Testis (tissue), 5 donors: ENCODE measurements at places on chromosomes 16 and 17. TPM values are rescaled to one million over a fixed set of nuclear protein-coding genes. Genes with fewer than 3 reads are reported as not detected.

Gene TPSB2
- total RNA-seq, result 10.8 TPM

Gene NXPH3
- total RNA-seq, result 4.1 TPM

Gene LITAFD
- total RNA-seq, result 3.8 TPM

Gene TMEM204
- total RNA-seq, result 19.4 TPM

Gene ASPA
- 5.0 TPM for total RNA-seq

Gene CCL15
- not detected for total RNA-seq

Gene TNFRSF13B
- total RNA-seq, result not detected

Gene TP53TG3
- 25.7 TPM for total RNA-seq

Gene MEFV
- 5.7 TPM for total RNA-seq

- DNase-seq, result peak; percentile 70
- no peaks in the 10 kb centered on the region for H3K4me1 ChIP-seq
- H3K27ac ChIP-seq, result no peak overlapping the region
- H3K4me3 ChIP-seq, result no peak overlapping the region
- H3K36me3 ChIP-seq, result no peaks in the 10 kb centered on the region
- no peaks in the 10 kb centered on the region for H3K27me3 ChIP-seq
Observed at GRCh38 chr16:82761236-82761635, 134.5 kb downstream of the CDH13 start.

DNA sequence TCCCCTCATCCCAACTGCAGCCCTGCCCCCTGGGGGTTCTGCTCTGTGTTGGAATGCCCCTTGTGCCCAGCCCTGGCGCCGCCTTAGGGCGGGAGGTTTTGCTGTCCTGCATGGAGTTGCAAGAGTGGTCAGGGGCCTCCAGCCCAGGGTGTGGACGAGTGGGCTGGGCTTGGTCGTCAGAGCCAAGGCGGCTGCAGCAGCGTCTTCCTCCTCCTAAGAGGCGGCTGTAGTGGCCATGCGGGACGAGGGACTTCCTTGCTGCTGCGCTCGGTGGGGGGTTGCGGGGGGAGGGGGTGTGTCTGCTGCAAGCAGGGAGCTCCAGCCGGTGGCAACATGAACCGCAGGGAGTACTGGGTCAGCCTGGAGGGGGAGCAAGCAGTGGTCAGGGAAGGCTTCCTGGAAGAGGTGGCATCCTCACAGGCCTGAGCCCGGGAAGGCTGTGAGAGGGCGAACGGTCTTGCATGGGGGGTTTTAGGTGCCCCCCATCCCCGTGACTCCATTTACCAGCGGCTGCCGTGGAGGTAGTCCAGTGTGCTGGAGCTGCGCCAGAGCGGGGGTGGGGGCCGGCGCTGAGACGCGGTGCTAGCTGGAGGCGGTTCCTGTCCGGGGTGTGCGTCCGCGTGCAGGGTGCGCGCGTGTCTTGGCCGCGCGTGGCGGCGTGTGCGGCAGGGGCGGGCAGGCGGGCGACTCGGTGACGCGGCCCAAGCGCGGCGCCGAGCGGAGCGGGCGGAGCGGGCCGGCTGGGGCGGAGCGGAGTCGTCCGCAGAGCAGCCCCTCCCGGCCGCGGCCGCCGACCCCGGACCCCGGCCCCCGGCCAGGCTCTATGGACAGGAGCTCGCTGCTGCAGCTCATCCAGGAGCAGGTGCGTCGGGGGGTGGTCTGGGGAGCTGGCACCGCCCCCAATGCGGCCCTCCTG lies at the start of gene RHBDL1:
RHBDL1 (plus strand) TSS at position 704 of the 916 bp plus-strand sequence; CDS start at position 824, 120 bp downstream.
- no peak for DNase-seq
- H3K36me3 ChIP-seq, result no peaks in the 10 kb centered on the region
- H3K4me3 ChIP-seq, result no peak within 1 kb of the TSS
- no peaks in the 10 kb centered on the region for H3K27me3 ChIP-seq

- H3K4me3 ChIP-seq, result no peak overlapping the region
- H3K4me1 ChIP-seq, result peaks cover 5% of the 10 kb centered on the region
- H3K27ac ChIP-seq, result no peak overlapping the region
- no peak for DNase-seq
Observed at GRCh38 chr17:78676412-78677302, 99.5 kb upstream of the DNAH17 start.

DNA sequence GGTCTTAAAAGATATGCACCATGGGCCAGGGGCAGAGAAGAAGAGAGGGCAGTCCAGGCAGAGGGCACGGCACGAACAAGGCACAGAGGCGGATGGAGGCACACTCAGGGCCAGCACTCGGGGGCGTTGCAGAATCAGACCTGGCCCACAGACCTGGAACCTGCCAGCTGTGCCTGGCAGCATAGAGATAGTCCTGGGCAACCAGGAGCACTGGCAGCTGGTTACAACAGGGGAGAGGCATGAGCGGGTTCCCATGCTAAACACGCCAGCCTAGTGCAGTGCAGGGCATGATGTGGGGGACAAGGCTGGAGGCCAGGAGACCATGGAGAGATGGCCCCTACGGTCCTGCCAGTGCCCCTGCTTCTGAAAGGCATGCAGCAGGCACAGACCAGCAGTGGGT lies 56.9 kb upstream of the RBFOX3 start:
- no peak for DNase-seq
- no peak overlapping the region for H3K4me3 ChIP-seq
- H3K27ac ChIP-seq, result no peak overlapping the region

- no peak overlapping the region for H3K27ac ChIP-seq
- H3K4me3 ChIP-seq, result no peak overlapping the region
- peak; percentile 50 for DNase-seq
- H3K36me3 ChIP-seq, result no peaks in the 10 kb centered on the region
Observed at GRCh38 chr16:21156767-21157467, 1.6 kb upstream of the LDAF1 start.

GRCh38 chr16:75011634-75012307 lies 12.9 kb downstream of the ZNRF1 start:
- no peak overlapping the region for H3K4me3 ChIP-seq
- no peaks in the 10 kb centered on the region for H3K36me3 ChIP-seq
- no peaks in the 10 kb centered on the region for H3K27me3 ChIP-seq
- DNase-seq, result peak; percentile 24
- peaks cover 29% of the 10 kb centered on the region for H3K4me1 ChIP-seq
- H3K27ac ChIP-seq, result peak overlapping the region; percentile 4

- no peak for DNase-seq
- H3K36me3 ChIP-seq, result no peaks in the 10 kb centered on the region
- no peak overlapping the region for H3K4me3 ChIP-seq
- no peaks in the 10 kb centered on the region for H3K4me1 ChIP-seq
- H3K27ac ChIP-seq, result no peak overlapping the region
- H3K27me3 ChIP-seq, result no peaks in the 10 kb centered on the region
Observed at GRCh38 chr17:6547336-6547735, 9.0 kb downstream of the PITPNM3 start.

GRCh38 chr17:27207073-27207513 lies 86.8 kb upstream of the WSB1 start:
- no peak for DNase-seq
- H3K27ac ChIP-seq, result no peak overlapping the region
- no peaks in the 10 kb centered on the region for H3K27me3 ChIP-seq
- no peaks in the 10 kb centered on the region for H3K36me3 ChIP-seq

GRCh38 chr17:29575511-29576213 lies 7.2 kb downstream of the TP53I13 start:
- no peak overlapping the region for H3K4me3 ChIP-seq
- no peaks in the 10 kb centered on the region for H3K27me3 ChIP-seq
- no peak for DNase-seq
- H3K36me3 ChIP-seq, result no peaks in the 10 kb centered on the region

- H3K4me3 ChIP-seq, result no peak overlapping the region
- H3K27me3 ChIP-seq, result no peaks in the 10 kb centered on the region
- no peaks in the 10 kb centered on the region for H3K36me3 ChIP-seq
- no peaks in the 10 kb centered on the region for H3K4me1 ChIP-seq
Observed at GRCh38 chr17:5291683-5292350, 9.7 kb downstream of the RABEP1 start.

DNA sequence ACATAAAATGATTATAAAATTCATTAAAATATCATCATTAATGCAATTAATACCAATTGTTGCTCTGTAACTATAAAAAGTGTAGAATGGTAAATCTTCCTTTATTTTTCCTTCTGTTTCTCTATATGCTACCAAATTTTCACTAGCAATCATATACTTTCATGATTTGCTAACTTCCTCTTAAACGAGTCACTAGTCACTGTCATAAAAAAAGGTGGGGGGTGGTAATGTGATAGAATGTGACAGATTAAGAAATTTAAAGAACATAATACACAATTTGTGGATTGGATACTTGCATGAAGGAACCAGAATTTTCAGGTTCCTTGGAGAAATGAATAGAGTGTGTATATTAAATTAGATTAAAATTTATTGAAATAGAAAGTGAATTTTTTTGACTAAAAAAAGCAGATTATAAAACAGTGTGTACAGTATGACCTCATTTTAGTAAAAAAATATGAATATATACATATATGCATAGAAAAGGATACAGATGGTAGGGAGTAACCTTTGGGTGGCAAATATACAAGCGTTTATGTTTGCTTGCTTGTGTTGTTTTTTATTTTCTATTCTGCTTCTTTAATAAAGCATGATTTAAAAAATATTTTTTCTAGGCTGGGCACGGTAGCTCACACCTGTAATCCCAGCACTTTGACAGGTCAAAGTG lies 56.7 kb upstream of the C17orf78 start:
- no peak for DNase-seq
- no peak overlapping the region for H3K4me3 ChIP-seq
- H3K27me3 ChIP-seq, result no peaks in the 10 kb centered on the region
- no peak overlapping the region for H3K27ac ChIP-seq

DNA sequence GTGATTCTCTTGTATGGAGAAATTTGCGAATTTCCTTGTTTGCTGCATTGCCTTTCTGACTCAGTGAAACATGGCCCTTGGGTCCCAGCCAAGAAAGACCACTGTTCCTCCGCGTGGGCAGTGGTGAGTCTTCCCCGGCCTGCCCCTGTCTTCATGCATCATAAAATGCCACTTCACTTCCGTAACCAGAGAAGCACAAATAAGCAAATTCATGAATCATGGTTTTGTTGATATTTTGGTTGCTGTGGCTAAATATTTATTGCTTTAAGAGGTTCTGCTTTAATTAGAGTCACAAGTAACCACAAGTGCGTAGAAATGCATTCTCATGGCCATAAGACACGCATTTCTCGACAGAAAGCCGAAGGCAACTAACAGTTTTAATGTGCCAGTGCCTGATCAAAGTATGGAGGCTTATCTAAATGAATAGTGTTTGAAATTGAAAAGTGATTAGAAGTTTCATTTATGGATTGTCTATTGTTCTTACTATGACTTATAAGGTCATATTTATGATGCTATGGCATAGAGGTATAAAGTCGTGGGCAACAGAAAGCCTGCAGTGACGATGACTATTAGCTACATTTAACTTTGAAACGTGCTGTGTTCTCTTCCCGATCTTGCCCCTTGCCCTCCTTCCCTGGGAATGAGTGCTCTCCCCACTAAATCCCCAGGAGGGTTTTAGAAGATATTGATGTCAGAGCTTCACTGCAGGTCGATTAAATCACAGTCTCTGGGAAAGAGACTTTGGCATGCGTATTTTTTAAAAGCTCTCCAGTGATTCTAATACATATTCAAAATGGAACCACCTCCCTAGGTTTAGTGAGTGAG lies 76.0 kb downstream of the WIPI1 start:
- no peaks in the 10 kb centered on the region for H3K27me3 ChIP-seq
- peaks cover 21% of the 10 kb centered on the region for H3K4me1 ChIP-seq
- no peak overlapping the region for H3K27ac ChIP-seq
- no peak overlapping the region for H3K4me3 ChIP-seq
- DNase-seq, result no peak
